ENCODE measurements at places on chromosomes 4 and X.

DNA sequence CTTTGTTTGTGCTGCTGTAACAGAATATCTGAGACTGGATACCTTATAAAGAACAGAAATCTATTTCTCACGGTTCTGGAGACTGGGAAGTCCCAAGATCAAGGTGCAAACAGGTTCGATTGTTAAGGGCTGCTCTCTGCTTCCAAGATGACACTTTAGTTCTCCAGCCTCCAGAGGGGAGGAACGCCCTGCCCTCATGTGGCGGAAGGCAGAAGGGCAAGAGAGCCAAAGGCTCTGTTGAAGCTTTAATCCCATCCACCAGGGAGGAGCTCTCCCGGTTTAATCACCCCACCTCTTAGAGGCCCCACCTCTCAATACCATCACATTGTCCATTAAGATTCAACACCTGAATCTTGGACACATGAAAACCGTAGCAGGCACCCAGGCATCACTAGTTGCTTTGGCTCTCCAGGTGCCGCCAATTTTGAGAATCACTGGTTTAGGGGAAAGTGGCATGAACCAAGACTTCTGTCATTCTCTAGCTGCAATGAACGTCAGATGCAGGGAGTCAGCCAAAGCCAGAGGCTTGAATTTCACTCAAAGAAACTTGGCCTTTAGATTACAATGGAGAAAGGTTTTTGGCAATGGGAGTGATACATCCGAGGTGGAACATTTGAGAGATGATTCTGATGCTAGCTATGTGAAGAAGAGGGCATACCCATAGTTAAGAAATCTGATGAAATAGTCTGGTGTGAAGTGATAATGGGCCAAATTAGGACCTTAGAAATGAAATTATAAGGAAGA, 15.7 kb downstream of the FHL1 start:
- DNase-seq = no peak

DNA sequence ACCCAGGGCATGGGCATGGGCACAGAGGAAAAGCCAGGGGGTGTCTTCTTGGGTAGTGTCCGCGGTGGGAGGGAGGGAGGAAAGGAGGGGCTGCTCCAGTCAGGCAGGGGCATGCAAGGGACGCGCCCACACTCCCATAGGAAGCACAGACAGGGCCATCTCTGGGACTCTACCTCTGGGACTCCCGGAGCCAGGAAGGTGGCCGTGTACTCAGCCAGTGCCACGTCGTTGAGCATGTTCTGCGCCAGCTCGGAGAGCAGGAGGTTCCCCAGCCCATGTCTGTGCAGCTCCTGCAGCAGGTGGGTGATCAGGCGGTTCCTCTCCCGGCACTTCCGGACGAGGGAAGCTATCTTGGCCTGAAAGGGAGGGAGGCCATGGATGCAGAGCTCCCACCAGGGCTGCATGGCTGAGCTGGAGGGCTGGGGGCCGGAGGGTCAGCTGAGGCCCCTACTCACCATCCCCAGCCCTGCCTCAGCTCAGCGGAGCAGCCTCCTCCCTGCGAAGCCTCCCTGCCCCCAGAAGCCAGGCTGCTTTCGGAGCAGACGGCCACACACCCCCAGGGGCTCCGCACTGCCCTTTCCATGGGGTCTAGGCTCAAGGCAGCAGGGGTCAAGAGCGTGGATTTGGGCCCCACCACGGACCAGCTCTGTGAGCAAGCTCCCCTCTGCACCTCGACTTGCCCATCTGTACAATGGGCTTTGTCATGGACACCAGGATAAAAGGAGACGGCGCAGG, 44.6 kb downstream of the C4orf50 start:
- no peak for DNase-seq

DNA sequence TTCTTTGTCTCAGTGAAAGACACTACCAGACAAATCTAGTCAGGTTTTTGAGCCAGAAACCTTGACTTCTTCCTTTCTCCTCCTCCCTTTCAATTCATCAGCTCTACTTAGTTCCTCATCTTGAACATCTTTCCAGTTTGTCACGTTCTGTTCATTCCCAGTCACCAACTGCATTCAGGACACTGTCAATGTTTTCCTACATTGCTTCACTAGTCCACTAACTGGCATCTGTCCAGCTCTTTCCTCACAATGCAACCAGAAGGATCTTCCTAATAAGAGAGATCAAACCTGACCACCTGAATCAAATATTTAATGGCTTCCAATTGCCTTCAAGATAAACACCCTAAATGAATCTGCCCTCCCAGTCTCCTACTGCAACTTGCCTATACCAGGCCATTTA, 52.5 kb downstream of the SYNPO2 start:
- DNase-seq = no peak

- DNase-seq = no peak
Observed at GRCh38 chrX:85052636-85053343, 49.1 kb downstream of the APOOL start.

- DNase-seq = no peak
Observed at GRCh38 chr4:25913056-25913850, 767 bp upstream of the SMIM20 start.

- DNase-seq = no peak
Observed at GRCh38 chr4:98688411-98689290, 30.2 kb upstream of the TSPAN5 start.

DNA sequence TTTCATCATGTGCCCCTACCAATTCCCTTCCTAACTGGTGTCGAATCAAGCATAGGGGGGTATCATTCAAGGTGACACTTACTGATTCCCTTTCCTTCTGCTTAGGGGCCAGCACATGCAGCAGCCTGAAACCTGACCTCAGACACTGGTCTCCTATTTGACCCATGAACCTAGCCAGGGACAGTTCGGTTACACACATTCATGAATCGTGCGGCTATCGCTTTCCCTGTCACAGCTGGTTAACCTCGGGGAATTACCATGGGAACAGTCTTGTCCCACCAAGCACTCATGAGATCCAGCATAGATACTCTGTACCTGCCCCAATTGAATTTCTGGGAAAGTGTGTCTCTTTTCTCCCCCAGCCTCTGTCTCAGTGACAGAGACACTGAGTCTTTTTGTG, 140.4 kb downstream of the ZNF674 start:
- no peak for DNase-seq

DNA sequence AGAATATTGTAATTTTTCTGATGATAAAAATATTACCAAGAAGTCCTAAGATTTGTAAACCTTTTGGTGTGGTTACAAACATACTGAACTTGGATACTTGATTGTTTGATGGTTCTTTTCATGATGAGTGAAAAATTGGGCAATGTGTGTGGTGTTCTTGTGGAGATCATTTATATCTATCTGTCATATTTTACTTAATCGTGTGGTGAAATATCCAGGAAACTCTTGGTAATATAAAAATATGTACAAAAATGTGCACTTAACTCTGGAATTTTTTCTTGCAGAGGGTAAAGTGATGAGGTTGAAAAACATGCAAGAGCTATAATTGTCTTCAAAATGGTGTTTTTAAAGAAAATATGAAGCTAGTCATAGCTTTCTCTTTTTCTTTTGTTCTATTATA, 2.8 kb downstream of the DCUN1D4 start:
- DNase-seq = no peak

Data from NCI-H187 treated with DMSO at 0.1 percent for 48 hours (cell line).